ENCODE measurements at places on chromosomes 4 and X. TPM values are rescaled to one million over a fixed set of nuclear protein-coding genes. Genes with fewer than 3 reads are reported as not detected.

The TSPYL2 gene
- 3.3 TPM for total RNA-seq

The F11 gene
- not detected for total RNA-seq

The PFKFB1 gene
- 0.69 TPM for total RNA-seq

The GPRIN3 gene
- 3.5 TPM for total RNA-seq

The RAB28 gene
- 18.7 TPM for total RNA-seq

All from renal cortical epithelial cell (primary cell).